Heart right ventricle (tissue), 16 donors: ENCODE measurements at places on chromosomes 13 and 19. TPM values are rescaled to one million over a fixed set of nuclear protein-coding genes. Genes with fewer than 3 reads are reported as not detected.

DNA sequence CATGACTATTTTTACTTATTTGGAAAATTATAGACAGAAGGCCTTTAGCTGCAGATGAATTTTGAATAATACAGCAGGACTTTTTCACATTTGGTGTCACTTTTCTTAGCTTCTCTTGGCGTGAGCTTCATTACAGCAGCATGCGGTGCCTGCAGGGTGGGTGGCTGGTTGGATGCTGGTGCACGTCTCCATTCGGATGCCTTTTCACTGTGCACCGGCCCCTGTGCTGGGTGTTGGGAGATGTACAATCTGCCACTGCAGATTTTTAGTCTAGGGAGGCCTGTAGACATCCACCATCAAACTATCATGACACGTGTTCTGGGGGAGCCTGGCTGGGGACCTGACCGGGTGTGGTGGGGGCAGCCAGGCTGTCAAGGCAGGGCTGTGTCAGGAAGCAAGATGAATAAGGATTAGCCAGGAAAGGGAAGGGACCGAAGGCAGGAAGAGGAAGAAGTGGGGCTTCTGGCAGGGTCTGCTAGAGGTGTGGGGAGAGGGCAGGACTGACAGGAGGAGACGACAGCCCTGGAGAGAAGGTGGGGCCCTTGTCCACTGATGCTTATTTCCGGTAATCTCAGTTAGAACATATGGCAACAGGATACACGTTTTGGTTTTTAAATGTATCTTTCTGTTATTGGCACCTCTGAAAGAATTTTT, 88.8 kb downstream of the ARHGEF7 start:
- H3K27me3 ChIP-seq, result no peaks in the 10 kb centered on the region
- H3K36me3 ChIP-seq, result no peaks in the 10 kb centered on the region
- no peak for DNase-seq
- H3K4me1 ChIP-seq, result peaks cover 94% of the 10 kb centered on the region

- H3K4me1 ChIP-seq, result no peaks in the 10 kb centered on the region
- H3K4me3 ChIP-seq, result no peak overlapping the region
- no peaks in the 10 kb centered on the region for H3K36me3 ChIP-seq
These were observed 171.2 kb downstream of the TEX29 start for GRCh38 chr13:111491659-111492058.

- peaks cover 7% of the 10 kb centered on the region for H3K4me1 ChIP-seq
- H3K27me3 ChIP-seq, result no peaks in the 10 kb centered on the region
- DNase-seq, result peak; percentile 33
- no peak overlapping the region for H3K4me3 ChIP-seq
These were observed 153.9 kb downstream of the DACH1 start for GRCh38 chr13:71712988-71713653.

DNA sequence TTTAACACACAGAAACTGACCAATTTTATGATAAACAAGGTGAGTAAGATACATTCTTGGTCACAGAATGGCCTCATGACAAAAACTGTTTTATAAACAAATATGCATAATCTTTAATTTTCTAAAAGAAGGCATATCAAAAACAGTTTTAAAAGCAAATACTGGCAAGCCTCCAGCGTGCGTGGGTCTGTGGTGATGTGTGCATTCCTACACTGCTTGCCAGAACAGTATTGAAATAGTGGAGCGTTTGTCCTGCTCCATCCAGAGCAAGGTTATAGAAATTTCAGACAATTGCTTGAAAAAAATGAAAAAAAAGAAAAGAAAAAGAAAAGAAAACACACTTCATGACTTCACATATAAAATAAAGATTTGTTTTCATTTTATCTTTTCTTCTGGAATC, 140.9 kb downstream of the MZT1 start:
- DNase-seq, result no peak
- no peak overlapping the region for H3K4me3 ChIP-seq
- no peaks in the 10 kb centered on the region for H3K27me3 ChIP-seq
- no peak overlapping the region for H3K27ac ChIP-seq
- no peaks in the 10 kb centered on the region for H3K36me3 ChIP-seq

GRCh38 chr19:15671891-15672579, 852 bp upstream of the CYP4F12 start:
- no peaks in the 10 kb centered on the region for H3K27me3 ChIP-seq
- no peaks in the 10 kb centered on the region for H3K36me3 ChIP-seq
- peak overlapping the region; percentile 39 for H3K27ac ChIP-seq
- no peak overlapping the region for H3K4me3 ChIP-seq
- no peak for DNase-seq

- no peak for DNase-seq
- H3K4me3 ChIP-seq, result peak overlapping the region; percentile 88
- peaks cover 66% of the 10 kb centered on the region for H3K4me1 ChIP-seq
- H3K27me3 ChIP-seq, result no peaks in the 10 kb centered on the region
- H3K36me3 ChIP-seq, result peaks cover 20% of the 10 kb centered on the region
- H3K27ac ChIP-seq, result peak overlapping the region; percentile 90
These were observed 1.9 kb downstream of the PPP1R12C start for GRCh38 chr19:55115446-55116065.

DNA sequence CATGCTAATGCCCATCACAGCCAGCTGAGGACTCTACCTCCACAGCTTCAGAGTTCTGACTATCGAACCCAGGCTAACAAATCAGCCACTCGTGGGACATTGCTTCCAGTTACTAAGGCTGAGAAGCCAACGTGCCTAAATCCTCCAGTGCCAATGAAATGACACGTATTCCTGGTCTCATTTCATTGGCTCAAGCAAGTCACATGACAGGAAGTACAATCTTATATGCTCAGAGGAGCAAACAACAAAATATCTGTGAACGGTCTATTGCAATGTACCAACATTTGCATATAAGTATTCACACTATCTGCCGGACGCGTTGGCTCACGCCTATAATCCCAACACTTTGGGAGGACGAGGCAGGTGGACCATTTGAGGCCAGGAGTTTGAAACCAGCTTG, 12.8 kb upstream of the IZUMO2 start:
- no peak for DNase-seq
- no peak overlapping the region for H3K4me3 ChIP-seq
- H3K27me3 ChIP-seq, result no peaks in the 10 kb centered on the region
- H3K36me3 ChIP-seq, result no peaks in the 10 kb centered on the region

DNA sequence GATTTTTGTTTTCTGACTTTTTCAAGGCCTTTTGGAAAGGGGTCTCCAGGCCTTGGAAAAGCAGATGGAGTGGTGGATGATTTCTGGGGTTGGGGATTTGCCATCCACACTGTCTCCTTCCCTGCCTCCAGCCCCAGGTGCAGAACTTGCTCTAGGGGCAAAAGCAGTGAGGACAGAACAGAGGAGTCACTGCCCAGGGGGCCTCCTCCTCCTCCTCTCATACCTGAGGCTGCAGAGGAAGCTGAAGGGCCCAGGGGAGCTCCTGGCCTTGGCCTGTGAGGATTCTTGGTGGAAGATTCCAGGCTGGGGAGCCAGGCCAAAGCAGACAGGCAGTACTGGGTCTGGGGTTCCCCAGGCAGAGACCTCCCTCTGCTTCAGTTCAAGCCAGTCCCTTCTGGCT, 52.3 kb upstream of the URI1 start:
- DNase-seq, result no peak
- H3K36me3 ChIP-seq, result no peaks in the 10 kb centered on the region
- H3K4me1 ChIP-seq, result no peaks in the 10 kb centered on the region
- H3K4me3 ChIP-seq, result no peak overlapping the region
- no peaks in the 10 kb centered on the region for H3K27me3 ChIP-seq
- no peak overlapping the region for H3K27ac ChIP-seq

GRCh38 chr19:43776286-43776685, 4.5 kb downstream of the KCNN4 start:
- no peak overlapping the region for H3K4me3 ChIP-seq
- DNase-seq, result no peak
- H3K4me1 ChIP-seq, result peaks cover 14% of the 10 kb centered on the region
- H3K27me3 ChIP-seq, result no peaks in the 10 kb centered on the region

GRCh38 chr19:46784262-46785053, 3.9 kb downstream of the SLC1A5 start:
- H3K27me3 ChIP-seq, result no peaks in the 10 kb centered on the region
- peak; percentile 30 for DNase-seq
- H3K27ac ChIP-seq, result peak overlapping the region; percentile 13
- H3K36me3 ChIP-seq, result peaks cover 37% of the 10 kb centered on the region

GRCh38 chr19:50187937-50188336, 15.5 kb upstream of the MYH14 start:
- H3K27ac ChIP-seq, result no peak overlapping the region
- no peaks in the 10 kb centered on the region for H3K4me1 ChIP-seq
- no peak for DNase-seq
- no peaks in the 10 kb centered on the region for H3K27me3 ChIP-seq

GRCh38 chr19:5870986-5871394, 650 bp upstream of the FUT5 start:
- H3K4me1 ChIP-seq, result no peaks in the 10 kb centered on the region
- no peak for DNase-seq
- no peak overlapping the region for H3K27ac ChIP-seq
- no peaks in the 10 kb centered on the region for H3K36me3 ChIP-seq

- no peak for DNase-seq
- no peaks in the 10 kb centered on the region for H3K36me3 ChIP-seq
- no peak overlapping the region for H3K27ac ChIP-seq
These were observed 1732.9 kb upstream of the SLC10A2 start for GRCh38 chr13:104799152-104799551.

DNA sequence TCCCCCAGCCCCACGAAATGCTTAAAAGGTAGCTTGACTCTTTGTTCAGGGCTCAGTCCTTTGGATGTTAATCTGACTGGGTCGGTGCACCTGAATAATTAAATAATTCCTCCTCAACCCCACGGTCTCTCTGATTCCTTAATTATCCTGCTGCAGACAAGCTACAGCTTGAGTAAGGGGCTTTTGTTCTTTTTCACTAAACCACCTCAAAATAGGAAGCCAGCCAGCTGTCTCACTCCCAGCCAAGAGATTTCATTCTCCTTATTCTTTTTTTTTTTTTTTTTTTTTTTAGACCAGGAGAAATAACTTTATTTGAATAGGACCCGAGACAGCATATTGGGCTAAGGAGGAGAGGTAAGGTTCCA, 7.9 kb upstream of the FCGBP start:
- H3K27me3 ChIP-seq, result no peaks in the 10 kb centered on the region
- no peak overlapping the region for H3K27ac ChIP-seq
- no peaks in the 10 kb centered on the region for H3K4me1 ChIP-seq
- H3K4me3 ChIP-seq, result no peak overlapping the region
- no peak for DNase-seq

DNA sequence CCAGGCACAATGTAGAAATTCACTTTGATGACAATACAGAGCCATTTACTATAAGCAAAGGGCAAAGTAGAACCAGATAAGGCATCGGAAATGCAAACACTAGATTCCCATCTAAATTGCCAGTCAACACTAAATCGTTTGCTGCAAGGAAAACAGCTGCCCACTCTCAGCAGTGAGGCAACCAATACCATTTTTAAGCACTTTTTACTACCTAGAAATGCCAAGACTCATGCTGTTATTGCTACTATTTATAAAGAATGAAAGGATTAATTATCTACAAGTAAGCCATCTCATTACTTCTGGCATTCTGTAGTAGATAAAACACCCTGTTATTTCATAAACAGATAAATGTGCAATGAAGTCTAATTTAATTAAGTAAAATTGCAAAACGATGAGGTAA, 422.0 kb downstream of the FGF14 start:
- no peaks in the 10 kb centered on the region for H3K36me3 ChIP-seq
- no peaks in the 10 kb centered on the region for H3K27me3 ChIP-seq
- no peak for DNase-seq
- H3K4me1 ChIP-seq, result peaks cover 4% of the 10 kb centered on the region

DNA sequence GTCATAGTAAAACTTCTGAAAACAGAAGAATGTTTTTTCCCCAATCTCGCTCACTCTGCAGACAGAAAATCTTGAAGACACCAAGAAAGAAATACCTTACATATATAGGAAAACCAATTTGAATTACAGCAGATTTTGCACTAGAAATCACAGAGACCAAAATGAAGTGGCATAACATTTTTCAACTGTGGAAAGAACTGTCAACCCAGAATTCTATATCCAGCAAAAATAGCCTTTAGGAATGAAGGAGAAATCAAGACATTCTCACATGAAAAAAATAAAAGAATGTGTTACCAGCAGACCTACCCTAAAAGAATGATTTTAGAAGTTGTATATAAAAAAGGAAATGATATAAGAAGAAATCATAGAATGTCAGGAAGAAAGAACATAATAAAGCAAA, 28.7 kb downstream of the CCDC122 start:
- H3K4me1 ChIP-seq, result no peaks in the 10 kb centered on the region
- H3K27me3 ChIP-seq, result no peaks in the 10 kb centered on the region
- no peaks in the 10 kb centered on the region for H3K36me3 ChIP-seq
- H3K4me3 ChIP-seq, result no peak overlapping the region
- no peak overlapping the region for H3K27ac ChIP-seq
- no peak for DNase-seq

DNA sequence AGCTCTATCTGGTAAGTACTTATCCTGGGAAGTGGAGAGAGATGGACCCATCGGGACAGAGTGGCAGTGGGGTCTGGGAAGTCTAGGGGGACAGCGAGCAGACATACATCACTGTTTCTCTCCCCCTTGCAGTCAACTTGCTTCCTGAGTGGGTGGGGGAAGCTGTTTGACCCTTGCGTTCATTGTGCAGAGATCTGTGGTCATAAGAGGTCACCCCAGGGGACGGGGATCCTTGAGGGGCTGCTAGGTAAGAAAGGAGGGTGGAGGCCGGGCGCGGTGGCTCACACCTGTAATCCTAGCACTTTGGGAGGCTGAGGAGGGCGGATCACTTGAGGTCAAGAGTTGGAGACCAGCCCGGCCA, 474 bp downstream of the ARHGEF18 start:
- no peaks in the 10 kb centered on the region for H3K27me3 ChIP-seq
- H3K36me3 ChIP-seq, result no peaks in the 10 kb centered on the region
- no peaks in the 10 kb centered on the region for H3K4me1 ChIP-seq

GRCh38 chr13:62702502-62702901, 1286.9 kb upstream of the PCDH20 start:
- H3K36me3 ChIP-seq, result no peaks in the 10 kb centered on the region
- no peaks in the 10 kb centered on the region for H3K4me1 ChIP-seq
- no peaks in the 10 kb centered on the region for H3K27me3 ChIP-seq
- no peak overlapping the region for H3K27ac ChIP-seq

DNA sequence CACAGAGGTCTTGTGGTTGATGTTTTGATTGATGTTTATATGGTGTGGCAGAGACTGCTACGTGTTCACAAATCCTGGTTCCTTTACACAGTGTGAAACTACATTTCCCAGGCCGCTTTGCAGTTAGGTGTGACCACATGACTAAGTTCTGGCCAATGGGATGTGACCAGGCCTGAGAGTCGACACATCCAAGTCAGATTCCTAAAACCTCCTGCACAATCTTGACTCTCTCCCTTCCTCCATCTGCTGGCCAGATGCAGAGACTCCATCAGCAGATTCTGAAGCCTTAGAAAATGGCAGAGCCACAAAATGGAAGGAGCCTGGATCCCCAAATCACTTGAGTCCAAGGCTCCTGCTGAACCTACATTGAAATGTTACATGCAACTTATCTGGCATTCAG, 12.6 kb downstream of the CD37 start:
- H3K27ac ChIP-seq, result no peak overlapping the region
- H3K4me3 ChIP-seq, result no peak overlapping the region
- no peaks in the 10 kb centered on the region for H3K27me3 ChIP-seq
- H3K36me3 ChIP-seq, result no peaks in the 10 kb centered on the region

Gene PPAN
- total RNA-seq, result 43.3 TPM

Gene CPB2
- not detected for total RNA-seq

Gene PSG7
- total RNA-seq, result not detected

Gene TTYH1
- total RNA-seq, result 0.98 TPM

Gene ZNF418
- total RNA-seq, result 13.4 TPM

Gene ZNF536
- total RNA-seq, result 10.7 TPM

Gene LHB
- not detected for total RNA-seq

Gene CFAP97D2
- total RNA-seq, result not detected

Gene ASF1B
- total RNA-seq, result 0.55 TPM

Gene ZNF813
- total RNA-seq, result 0.93 TPM

Gene KLK11
- not detected for total RNA-seq

Gene ADAMTSL5
- total RNA-seq, result 36.1 TPM

Gene AMER2
- total RNA-seq, result not detected

Gene KCNN1
- not detected for total RNA-seq

Gene LRFN3
- total RNA-seq, result 6.4 TPM

Gene KLK5
- not detected for total RNA-seq

Gene MZT1
- 5.8 TPM for total RNA-seq
